ENCODE measurements at places on chromosomes 11 and 22.
A peak's percentile ranks its signal among the peaks of the same experiment; 100 is the strongest.

DNA sequence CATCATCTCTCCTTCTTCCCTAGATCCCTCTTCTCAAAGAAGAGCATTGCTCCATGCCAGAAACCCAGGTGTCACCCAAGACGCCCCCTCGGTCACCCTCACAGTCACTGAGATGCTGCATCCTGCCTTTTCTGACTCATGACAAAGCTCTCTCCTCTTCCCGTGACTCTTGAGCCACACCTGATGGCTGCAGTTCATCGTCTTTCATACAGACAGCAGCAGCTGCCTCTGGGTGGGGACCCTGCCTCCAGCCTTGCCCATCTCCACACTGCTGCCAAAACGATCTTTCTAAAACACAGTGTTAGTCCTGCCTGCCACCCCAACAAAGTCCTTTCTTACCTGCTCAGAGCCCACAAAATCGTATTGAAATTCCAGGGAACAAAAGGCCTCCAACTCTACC lies 44.8 kb downstream of the BUD13 start:
- DNase-seq = no peak

- DNase-seq = peak; percentile 84
These were observed 6.2 kb upstream of the NEAT1 start for GRCh38 chr11:65416341-65416824.

GRCh38 chr11:28849053-28849452 lies 740.9 kb downstream of the METTL15 start:
- peak; percentile 38 for DNase-seq

GRCh38 chr22:47036936-47037485 lies 274.6 kb downstream of the TBC1D22A start:
- DNase-seq = no peak

- no peak for DNase-seq
These were observed 12.6 kb downstream of the MED17 start for GRCh38 chr11:93796441-93797231.

DNA sequence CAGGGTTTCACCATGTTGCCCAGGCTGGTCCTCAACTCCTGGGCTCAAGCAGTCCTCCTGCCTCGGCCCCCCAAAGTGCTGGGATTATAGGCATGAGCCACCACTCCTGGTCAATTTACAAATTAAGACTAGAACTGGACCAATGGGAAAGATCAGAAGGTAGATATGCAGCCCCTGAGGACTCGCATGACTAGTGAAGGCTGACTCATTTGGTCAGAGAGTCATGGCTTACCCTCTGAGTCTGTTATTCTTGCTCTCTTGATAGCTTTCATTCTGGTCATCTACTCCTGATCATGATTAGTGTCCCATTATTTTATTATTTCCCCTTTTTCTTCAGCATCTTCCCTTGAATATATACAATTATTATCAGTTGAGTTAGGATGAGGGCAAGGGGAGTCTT lies 2.7 kb upstream of the LDHAL6A start:
- peak; percentile 10 for DNase-seq

- peak; percentile 18 for DNase-seq
These were observed 82.1 kb downstream of the PPP6R3 start for GRCh38 chr11:68542617-68543016.

DNA sequence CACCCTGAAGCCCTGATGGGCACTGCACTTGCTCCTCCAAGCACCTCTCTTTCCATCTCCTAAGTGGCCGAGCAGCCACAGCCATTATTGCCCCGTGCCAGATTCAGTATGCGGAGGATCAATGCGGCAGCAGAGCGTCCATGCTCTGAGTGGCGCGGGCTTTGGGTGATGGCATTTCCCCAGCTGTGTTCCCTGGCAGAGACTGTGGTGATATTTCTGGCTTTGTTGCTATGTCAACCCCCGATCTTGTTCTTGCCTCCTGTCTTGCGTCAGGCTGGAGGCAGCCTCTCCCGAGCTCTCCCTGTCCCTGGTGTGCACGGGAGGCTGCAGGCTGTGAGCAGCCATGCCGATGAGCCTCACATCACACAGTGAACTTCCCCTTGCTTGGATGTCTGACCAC lies 1018.6 kb downstream of the TBC1D22A start:
- no peak for DNase-seq

GRCh38 chr11:1102996-1103395 lies 28.3 kb downstream of the MUC2 start:
- DNase-seq = no peak

DNA sequence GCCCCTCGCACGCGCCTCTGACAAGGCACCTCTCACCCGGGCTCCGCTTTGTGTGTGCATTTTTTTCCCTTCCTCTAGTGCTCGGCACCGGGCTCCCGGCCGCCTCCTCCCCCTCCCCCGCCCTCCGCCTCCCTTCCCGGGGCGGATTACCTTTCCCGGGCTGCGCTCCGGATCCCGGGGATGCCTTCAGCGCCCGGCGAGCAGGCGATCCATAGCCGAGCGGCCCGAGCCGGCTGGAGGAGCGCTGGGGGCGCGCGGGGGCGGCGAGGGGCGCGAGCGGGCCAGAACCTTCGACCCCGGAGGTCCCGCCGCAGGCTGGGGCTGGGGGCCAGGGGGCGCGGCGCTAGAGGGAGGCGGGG lies 282 bp downstream of the MPPED2 start:
- DNase-seq = no peak

DNA sequence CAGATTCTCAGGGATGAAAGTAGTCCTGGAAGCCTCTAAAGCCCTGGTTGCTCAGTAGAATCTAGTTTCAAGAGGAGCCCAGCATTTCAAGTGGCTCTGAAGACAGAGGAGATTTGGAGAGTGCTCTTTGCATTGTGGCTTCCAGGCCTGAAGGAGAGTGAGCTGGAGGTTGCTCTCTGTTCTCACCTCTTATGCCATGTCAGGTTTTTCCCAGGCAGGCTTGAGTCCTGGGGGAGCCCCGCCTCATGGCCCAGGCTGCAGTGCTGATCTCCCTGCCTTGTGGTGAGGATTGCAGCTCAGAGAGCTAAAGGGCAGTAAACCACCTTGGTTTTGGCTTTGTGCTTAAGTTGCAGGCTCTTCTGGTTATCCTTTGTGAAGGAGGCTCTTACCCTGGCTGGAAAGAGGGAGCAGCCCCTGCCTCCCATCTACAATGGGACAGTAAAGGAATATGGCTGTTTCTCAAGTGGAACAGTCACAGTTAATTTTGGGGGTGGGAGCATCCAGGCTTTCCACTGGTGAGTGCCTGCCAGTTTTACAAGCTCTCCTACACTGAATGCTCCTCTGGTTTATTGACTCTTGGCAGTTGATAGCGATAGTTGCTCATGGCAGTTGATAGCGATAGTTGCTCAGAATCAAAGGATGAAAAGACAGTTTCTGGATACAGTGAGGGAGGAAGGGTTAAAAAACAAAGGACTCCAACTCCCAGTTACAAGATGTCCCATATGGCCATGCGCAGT lies 32.6 kb downstream of the RCOR2 start:
- no peak for DNase-seq

- DNase-seq = no peak
These were observed 102.4 kb downstream of the MORC2 start for GRCh38 chr22:30866216-30866615.

- no peak for DNase-seq
These were observed 60.3 kb downstream of the SYTL2 start for GRCh38 chr11:85750646-85751045.

- no peak for DNase-seq
These were observed 101.9 kb upstream of the OR4B1 start for GRCh38 chr11:48114740-48115139.

- no peak for DNase-seq
These were observed 19.9 kb upstream of the USP47 start for GRCh38 chr11:11821899-11822298.

- DNase-seq = no peak
These were observed 158.6 kb downstream of the KIRREL3 start for GRCh38 chr11:126841999-126842398.

DNA sequence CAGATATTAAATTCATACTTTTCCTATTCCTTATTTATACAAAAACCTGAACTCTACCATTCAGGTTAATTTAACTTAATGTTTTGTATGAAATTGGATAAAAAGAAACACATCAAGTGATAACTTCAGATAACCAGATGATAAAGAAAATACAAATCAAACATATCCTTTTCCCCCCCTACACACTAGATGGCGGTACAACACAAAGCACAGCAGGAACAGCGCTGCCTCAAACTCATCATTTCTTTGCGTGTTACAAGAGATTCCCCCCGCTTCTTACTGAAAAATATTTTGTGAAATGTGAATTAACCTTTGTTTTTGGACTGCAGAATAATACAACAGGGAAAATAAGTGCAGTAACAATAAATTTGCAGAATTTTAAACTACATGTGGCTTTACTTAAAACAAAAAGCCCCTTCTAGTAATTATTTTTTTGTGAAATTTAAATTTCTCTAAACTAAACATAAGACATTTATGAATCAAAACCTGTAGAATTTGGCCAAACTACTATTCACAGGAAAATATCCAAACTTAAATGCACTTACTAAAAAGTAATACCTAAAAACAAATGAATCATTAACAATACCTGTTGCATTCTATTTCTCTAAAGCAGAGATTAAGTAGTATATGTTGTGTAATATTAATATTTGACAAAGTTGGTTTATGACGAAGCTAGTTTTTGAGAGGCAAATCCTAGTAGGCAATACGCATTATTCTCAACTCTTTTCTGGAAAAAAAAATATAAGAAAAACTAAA lies 74.4 kb downstream of the ARHGAP32 start:
- peak; percentile 59 for DNase-seq

GRCh38 chr22:49479566-49479965 lies 348.1 kb downstream of the BRD1 start:
- DNase-seq = no peak

GRCh38 chr11:15139958-15140659 lies 25.4 kb downstream of the INSC start:
- no peak for DNase-seq

- DNase-seq = no peak
These were observed 408.3 kb upstream of the CADM1 start for GRCh38 chr11:115912484-115912945.

GRCh38 chr11:62559204-62559603 lies 12.6 kb upstream of the AHNAK start:
- no peak for DNase-seq

DNA sequence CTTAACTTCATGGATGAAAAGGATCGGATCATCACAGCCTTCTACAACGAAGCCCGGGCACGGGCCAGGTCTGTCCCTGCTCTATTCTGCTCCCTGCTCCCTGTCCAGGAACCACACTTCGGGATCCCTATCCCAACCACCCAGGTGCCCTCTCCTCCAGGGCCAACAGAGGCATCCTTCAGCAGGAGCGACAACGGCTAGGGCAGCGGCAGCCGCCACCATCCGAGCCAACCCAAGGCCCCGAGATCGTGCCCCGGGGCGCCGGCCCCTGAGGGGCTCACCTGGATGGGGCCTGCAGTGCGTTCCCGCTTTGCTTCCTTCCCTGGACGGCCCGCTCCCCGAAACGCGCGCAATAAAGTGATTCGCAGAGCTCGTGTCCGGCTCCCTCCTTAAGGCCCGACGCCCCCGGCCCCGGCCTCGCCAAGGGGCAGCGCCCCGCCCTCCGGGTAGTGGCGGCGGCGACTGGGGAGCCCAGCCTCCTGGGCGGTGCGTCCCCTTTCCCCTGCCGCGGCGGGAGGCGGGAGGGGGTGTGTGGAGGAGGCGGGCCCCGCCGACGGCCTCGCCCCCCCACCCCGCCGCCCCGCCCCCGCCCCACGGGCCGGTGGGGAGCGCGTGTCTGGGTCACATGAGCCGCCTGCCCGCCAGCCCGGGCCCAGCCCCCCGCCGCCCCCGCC lies at the start of gene VEGFB:
Gene VEGFB, plus strand, starts transcription at position 672 of the 674 bp plus-strand sequence. CDS start 250 bp downstream, outside the sequence.
- DNase-seq = no peak

DNA sequence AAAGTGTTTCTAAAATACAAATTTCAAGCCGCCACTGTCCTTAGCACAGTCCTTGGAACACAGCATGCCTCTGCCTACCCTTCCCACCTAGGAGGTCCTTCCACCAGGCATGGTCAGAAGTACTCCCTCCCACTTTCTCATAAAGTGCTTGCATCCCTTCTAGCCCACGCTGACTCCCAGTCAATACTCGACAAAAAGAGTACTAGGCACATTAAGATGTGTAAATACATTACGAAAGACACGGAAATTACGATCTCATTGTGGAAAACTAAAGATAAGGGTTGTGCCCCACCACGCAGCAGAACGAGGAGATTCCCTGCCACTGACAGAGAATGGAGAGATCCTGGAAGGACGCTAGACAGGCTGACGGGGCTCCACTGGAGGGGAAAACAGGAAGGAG lies 13.5 kb downstream of the CHKA start:
- no peak for DNase-seq

DNA sequence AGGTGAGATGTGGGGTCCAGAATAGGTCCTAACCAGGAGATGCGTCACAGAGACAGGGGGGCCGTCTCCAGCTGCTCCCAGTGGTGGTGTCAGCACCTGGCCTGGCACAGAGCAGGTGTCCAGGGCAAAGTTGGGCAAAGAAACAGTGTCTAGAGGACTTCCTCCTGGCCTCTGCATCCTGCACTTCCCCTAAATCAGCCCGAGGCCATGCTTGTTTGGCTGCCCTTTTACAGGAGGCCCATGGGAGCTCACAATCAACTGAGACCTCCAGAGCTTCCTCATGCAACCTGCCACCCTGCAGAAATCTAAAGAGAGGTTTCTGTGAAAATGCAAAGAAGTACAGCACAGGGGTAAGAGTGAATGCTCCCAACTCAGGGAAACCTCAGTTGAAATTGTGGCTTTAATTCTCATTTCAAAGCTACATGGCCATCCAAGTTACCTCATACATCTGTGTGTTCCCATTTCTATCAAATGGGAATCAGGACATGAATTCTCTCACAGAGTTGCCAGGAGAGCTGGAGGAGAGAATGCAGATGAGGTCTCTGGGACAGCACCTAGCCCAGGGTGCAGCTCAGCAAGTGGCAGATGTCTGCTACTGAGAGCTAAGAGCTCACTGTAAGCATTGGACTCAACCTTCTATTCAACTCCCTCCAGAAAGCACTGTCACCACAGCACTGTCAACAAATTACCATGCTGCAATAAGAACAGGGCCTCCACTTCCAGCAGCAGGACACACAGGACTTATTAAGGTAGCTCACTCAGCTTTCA lies 32.6 kb downstream of the TCIRG1 start:
- DNase-seq = no peak

- no peak for DNase-seq
These were observed 24.1 kb upstream of the APLNR start for GRCh38 chr11:57260937-57261783.

DNA sequence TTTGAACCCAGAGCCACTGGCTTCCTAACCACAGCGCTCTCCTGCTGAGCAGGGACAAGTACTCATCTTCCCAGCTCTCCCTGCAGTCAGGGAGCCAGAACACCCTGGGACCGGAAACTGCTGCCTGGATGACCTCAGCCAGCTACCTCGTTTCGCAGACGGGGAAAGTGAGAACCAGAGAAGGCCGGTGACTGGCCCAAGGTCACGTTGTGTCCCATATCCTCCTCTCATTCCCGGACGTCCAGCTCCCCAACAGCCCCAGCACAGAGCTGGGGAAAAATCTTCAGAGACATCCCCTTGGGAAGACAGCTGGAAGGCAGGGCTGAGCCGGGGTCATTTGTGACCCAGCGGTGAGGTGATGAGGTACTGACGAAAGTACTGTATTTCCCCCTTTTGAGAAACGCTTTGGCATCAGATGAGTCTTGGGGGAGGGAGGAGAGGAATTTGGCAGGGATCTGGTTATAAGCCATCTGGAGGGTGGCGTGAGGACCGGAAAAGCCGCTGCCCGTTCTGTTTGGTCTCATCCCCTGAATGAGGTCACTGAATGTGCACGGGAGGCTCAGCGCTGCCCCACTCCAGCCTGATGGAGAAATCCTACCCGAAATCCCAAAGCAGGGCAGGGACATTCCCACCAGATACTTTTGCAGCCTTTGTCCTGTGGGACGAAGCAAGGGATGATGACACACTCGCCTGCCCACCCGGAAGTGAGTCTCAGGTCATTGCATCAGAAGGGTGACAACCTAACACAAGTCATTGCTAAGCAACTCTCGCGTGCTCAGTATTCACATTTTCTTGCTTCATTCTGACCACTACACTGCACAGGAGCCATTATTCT lies 41.1 kb downstream of the LIF start:
- DNase-seq = peak; percentile 33

GRCh38 chr11:126542334-126543015 lies 187.0 kb downstream of the ST3GAL4 start:
- no peak for DNase-seq

Measured in RWPE1 (cell line).